Cerebellar nuclear complex (tissue), 1 donor: ENCODE measurements at places on chromosomes 7 and 10.

- DNase-seq = no peak
These were observed 104.6 kb downstream of the MBL2 start for GRCh38 chr10:52668024-52668423.

GRCh38 chr7:100433592-100434296 lies 2.6 kb downstream of the PPP1R35 start:
- DNase-seq = no peak

- no peak for DNase-seq
These were observed 541.5 kb upstream of the C7orf33 start for GRCh38 chr7:148049068-148049467.

- DNase-seq = no peak
These were observed 16.5 kb downstream of the ARPC1B start for GRCh38 chr7:99390941-99391602.

DNA sequence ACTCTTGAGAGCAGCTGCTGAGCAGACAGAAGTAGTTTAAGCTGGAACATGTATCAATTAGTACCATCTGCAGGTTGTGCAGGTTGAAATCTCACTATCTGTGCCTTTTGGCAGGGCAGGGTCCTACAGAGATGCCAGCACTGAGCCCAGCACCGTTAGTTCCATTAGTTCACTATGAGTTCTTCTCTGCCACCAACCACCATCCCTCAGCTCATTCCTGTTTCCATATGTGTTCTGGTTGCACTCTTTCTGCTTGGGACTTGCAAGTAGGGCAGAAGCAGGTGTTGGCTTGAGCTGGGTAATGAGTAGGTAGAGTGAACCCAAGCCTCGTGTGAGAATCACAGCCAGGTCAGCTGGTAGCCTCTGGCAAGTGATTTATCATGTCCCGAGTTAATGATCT lies 2.8 kb downstream of the SMO start:
- no peak for DNase-seq
